ENCODE measurements at places on chromosomes 2 and 18.

DNA sequence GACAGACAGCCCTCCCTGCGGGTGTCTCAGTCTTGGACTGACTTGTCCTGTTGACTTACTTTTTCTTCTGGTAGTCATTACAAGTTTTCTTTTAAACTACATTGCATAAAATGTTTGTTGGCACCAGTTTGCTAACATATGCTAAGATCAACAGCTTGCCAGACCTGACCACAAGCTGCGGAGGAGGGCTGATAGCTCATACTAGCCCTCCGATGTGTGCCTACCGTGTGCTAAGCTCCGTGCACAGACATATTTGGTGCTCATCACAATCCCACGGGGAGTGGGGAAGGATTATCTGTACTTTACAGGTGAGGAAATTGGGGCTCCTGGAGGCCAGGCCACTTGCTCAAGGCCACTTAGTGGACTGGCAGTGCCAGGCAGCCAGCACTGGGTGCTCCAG is 72.8 kb upstream of the YPEL5 start:
- no peak for DNase-seq

DNA sequence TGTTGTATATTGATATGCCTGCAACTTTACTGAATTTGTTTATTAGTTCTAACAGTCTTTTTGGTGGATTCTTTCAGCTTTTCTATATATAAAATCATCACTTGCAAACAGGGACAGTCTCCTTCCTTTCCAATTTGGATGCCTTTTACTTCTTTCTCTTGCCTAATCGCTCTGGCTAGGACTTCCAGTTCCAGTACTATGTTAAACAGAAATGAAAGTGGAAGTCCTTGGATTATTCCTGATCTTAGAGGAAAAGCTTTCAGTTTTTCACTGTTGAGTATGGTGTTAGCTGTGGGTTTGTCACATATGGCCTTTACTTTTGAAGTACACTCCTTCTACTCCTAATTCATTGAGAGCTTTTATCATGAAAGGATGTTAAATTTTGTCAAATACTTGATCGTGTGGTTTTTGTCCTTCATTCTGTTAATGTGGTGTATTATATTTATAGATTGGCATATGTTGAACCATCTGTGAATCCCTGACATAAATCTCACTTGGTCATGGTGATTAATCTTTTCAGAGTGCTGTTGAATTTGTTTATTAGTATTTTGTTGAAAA is 52.9 kb downstream of the REL start:
- DNase-seq, result no peak

DNA sequence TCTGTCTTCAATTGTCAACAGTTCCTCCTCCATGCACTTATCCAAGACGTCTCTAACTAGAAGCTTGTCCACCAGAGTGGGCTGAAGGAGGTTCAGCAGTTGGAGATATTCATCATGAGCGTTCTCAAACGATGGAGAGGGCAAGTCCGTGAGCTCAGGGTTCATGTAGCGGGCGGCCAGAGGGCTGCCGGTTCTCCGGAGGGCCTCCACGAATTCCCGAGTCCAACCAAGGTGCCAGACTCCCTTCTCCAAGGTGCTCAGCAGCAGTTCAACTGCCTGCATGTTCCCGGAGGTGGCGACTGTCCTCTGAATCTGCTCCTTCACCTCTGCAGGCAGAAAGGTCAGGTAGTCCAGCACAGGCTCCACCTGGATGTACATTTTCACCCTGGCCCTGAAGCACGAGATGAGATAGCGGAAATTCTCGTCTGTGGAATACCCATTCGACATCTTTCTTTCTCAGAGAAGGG is 590 bp downstream of the IFIH1 start:
- no peak for DNase-seq

- DNase-seq, result no peak
Observed at GRCh38 chr18:76388891-76389423, 106.1 kb downstream of the ZNF516 start.

DNA sequence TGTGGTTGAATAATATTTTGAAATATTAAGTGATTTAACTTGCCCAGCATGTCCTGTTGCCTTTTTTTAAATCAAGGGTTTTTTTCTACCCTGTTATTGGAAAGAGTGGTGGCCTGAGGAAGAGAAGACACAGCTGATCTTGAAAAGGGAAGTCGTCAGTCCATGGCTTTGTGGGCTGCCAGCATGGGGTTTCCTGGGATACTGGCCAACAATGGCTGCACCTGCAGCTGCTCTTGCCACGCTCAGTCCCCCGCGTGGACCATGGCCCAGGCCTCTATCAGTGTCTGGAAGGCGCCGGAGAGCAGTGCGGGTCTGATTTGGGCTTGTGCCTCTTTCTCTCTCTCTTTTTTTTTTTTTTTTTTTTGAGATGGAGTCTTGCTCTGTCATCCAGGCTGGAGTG is 99.3 kb downstream of the ASB1 start:
- no peak for DNase-seq

GRCh38 chr2:207156451-207157161 is 9.1 kb downstream of the KLF7 start:
- DNase-seq, result no peak

GRCh38 chr2:65103013-65103715 is 26.7 kb downstream of the RAB1A start:
- DNase-seq, result no peak

DNA sequence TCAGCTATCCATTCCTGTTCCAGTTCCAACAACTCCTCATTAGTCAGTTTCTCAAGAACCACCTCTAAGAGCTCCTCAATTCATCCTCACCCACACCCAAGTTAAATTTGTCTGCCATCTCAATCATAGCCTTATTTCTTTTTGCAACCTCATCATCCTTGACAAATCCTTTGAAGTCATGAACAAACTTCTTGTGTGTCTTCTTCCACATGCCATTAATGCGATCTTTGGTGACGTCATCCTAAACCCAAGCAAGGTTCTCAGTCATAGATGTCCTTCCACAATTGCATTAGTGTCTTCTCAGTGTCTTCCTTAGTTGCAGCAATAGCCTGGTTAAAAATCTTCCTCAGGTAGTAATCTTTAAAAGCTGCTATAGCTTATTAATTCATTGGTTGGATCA is 71.2 kb upstream of the FSIP2 start:
- DNase-seq, result no peak

- DNase-seq, result no peak
Observed at GRCh38 chr2:172415865-172416183, 11.6 kb upstream of the ITGA6 start.

DNA sequence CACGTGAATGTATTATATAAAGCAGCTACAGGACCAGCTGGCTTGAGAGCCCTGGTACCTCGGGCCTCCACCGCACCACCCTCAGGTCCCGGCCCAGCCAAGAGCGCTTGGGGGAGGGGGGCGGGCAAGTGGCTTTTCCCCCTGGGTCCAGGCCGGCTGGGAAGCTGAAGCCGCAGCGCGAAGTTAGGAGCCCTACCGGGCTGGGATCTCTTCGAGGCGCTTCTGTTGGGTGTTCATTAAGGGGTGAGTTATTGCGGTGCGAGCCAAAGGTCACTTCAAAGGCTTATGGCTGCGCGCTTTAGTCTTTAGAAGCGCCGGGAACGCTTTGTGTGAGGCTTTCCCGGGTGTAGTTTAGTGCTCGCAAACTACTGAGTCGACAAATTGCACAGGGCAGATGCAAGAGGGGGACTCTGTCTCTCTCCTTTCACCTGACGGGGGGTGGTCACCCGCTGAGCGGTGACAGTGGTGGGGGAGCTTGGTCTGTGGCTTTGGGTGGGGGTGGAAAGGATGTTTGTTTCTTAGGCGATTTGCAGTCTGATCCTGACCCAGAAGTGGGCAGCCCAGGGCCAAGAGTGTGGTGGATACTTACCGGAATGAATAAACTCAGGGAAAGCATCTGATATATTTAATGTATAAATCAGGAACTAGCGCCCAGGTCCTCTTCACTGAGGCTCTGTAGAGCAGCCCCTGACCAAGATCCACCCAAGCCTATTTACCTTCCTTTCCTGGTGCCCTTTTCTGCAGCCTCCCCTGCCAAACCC is 6.0 kb downstream of the HOXD3 start:
- no peak for DNase-seq

- DNase-seq, result no peak
Observed at GRCh38 chr18:56165601-56166355, 472.6 kb downstream of the TXNL1 start.

DNA sequence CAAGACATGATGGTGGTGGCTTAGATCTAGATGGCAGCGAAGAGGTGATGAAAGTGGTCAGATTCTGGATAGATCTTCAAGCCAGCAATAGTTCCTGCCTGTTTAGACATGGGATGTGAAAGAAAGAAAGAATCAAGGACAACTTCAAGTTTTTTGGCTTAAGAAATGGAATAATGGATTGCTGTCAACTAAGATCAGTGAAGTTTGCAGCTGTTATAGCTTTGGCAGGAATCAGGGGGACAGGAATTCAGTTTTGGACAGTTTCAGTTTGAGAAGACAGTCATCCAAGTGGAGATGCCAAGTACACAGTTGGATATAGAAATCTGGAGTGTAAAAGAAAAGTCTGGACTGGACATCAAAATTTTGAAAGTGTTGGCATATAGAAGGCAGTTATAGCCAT is 283.7 kb upstream of the PKDCC start:
- DNase-seq, result no peak

DNA sequence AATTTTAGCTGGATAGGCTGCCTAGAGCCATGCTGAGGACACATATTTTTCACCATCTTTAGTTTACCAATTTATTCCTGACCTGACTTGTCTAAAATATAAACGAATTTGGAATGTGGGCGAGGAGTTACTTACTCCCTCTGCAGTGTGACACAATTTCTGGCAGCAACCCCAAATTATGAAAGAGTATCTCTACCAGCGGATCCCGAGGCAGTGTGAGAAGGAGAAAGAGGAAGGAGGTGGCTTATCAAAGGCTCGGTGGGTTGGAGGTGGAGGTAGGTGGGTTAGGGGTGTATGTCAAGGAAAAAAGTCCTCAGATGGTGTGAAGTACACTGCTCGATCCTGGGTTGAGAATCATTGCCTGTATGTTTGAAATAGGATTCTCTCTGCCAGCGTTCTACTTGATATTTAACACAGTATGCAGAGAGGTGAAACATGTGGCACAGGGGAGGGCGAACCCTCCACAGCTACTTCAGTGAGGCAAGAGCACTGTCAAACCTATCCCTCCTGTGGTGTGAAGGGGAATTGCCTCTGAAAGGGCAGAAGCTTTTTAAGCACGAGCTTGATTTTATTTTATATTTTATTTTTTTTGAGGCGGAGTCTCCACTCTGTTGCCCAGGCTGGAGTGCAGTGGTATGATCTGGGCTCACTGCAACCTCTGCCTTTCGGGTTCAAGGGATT is 76.0 kb downstream of the RFTN2 start:
- peak; percentile 33 for DNase-seq

DNA sequence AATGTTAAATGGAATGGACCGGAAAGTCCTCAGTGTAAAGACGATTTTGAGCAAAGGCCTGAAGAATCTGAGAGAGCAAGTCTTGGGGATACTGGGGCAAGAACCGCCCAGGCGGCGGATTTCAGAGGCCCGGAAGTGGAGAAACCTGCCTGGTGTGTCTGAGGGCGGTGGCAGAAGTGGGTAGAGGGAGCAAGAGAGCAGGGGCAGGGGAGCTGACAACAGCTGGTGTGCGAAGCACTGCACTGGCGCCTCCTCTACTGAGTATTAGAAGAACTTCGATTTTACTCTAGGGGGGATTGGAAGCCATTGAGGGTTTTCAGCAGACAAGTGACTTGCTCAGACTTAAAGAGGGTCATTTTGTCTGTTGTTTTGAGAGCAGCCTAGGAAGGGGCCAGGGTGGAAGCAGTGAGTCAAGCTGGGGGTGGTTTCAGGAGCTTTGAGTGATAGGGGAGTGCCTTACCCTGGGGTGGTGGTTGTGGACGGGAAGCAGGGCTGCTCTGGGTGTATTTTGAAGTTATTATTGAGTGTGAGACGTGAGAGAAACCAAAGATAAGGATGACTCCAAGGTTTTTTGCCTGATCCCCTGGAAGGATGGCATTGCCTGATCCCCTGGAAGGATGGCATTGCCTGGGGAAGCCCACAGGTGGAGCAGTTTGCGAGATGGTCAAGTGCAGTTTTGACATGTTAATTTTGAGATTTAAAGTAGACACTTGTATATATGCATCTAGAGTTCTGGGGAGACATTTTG is 52.5 kb downstream of the ZNF236 start:
- DNase-seq, result no peak

DNA sequence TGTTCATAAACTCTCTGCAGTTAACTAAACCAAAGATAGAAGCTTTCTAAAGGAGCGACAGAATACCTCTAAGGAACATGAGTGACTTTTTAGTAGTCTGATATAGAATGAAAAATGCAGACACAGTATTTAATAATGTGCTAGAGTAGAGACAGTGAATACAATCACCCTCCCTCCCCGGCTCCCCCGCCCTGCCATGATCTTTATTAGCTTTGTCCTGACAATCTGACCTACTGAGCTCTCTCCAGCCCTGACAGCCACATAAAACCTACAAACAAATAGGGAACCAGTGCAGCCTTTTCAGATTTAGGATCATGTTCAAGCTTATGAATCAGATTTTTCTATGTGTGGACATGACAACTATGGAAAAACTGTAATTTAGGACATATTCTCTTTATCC is 777.6 kb upstream of the FANCL start:
- no peak for DNase-seq

GRCh38 chr2:177265824-177266817 is 1.6 kb upstream of the NFE2L2 start:
- DNase-seq, result no peak

- no peak for DNase-seq
Observed at GRCh38 chr18:23900994-23901393, 113.6 kb upstream of the TTC39C start.

- DNase-seq, result no peak
Observed at GRCh38 chr18:59783138-59783537, 85.9 kb upstream of the CCBE1 start.

GRCh38 chr2:216733046-216733445 is 37.7 kb upstream of the IGFBP5 start:
- no peak for DNase-seq

- DNase-seq, result no peak
Observed at GRCh38 chr2:59896499-59897245, 656.8 kb downstream of the BCL11A start.

- DNase-seq, result no peak
Observed at GRCh38 chr2:202135091-202135874, 62.2 kb downstream of the KIAA2012 start.

DNA sequence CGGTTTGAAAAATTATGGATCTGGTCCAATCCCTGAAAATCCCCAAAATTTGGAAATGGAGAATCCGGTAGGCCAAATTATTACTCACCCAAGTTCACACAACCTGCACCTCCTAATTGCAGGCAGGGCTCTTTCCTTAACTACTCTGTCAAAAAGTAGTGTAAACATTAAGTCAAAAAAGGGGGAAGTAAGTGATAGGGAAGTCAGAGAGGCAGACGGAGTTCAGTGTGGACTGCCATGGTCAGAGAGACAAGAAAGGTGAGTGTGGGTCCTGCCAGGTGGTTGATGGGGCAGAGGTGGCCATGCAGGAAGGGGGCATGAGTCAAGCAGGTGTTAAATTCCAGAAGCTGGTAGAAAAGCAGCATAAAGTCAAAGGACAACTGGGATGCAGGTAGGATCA is 104.7 kb upstream of the STPG4 start:
- no peak for DNase-seq

- no peak for DNase-seq
Observed at GRCh38 chr2:10036095-10036884, 7.1 kb upstream of the KLF11 start.

- DNase-seq, result no peak
Observed at GRCh38 chr2:158128168-158128973, 26.7 kb downstream of the UPP2 start.
